NCI-H2081 (cell line): ENCODE measurements at places on chromosomes 2 and 18.

DNA sequence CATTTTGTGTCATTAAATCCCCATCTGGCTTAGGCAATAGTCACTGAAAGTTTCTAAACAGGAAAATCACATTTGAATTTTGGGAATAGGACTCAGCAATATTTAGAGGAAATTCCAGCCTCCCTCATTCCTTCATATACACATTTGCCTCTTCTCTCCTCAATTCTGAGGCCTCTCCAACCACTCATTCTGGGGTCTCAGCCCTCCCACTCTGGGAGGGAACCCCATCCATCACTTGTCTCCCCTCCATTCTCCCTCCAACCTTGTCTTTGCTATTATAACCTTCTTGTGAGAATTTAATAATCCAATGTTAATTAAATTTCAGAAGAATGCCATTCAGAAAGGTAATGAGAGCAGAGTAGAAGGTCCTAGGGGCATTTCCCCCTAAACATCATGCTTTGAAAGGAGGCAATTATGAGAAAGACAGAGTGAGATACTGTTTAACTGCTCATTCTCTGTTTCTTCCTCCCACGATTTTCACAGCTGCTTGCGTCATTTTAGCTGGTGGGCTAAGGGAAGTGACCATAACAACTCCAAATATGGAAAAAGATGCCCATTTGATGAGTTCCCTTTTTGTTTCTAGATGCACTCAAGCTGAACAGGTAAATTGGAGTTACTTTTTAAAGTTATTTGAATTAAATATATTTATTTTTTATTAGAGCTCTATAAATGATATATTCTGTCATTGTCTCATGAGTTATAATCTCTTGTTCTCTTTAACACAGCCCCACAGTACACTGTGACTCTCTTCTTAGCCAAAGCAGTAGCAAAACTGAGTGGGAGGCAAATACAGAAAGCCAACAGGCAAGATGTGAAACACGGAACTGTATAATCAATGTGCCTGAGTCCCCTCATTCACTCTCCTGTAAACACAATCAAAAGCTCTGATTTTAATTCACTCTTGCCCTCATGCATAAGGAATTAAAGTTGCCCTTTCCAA is 135.1 kb downstream of the DLGAP1 start:
- no peak for DNase-seq

DNA sequence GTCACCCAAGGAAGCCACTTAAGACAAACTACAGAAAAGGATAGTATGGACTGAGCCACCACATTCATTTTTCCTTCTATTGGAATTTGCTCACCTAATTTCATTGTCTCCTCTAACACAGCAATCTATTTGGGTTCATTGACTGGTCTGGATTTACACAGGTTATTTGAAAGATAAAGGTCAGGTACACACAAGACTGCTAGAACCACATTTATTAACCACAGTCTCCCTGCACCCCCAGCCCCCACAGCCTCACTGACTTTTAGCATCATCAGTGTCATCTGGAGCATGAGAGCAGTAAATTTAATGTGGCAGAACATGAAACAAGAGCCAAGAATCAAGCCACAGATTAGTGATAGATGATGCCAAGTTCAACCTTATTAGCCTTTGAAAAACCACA is 226.9 kb upstream of the GYPC start:
- no peak for DNase-seq

- DNase-seq: no peak
Measured at GRCh38 chr2:48902521-48902920, 147.0 kb upstream of the LHCGR start.

- DNase-seq: no peak
Measured at GRCh38 chr18:55228707-55229106, 269.4 kb upstream of the CCDC68 start.
